Esophagus mucosa (tissue), 1 donor: ENCODE measurements at places on chromosomes 11 and 22.

- ATAC-seq: no peak
These were observed 96.0 kb downstream of the TENM4 start for GRCh38 chr11:79344753-79345294.

GRCh38 chr22:32822179-32822877 lies 20.8 kb downstream of the TIMP3 start:
- no peak for ATAC-seq

DNA sequence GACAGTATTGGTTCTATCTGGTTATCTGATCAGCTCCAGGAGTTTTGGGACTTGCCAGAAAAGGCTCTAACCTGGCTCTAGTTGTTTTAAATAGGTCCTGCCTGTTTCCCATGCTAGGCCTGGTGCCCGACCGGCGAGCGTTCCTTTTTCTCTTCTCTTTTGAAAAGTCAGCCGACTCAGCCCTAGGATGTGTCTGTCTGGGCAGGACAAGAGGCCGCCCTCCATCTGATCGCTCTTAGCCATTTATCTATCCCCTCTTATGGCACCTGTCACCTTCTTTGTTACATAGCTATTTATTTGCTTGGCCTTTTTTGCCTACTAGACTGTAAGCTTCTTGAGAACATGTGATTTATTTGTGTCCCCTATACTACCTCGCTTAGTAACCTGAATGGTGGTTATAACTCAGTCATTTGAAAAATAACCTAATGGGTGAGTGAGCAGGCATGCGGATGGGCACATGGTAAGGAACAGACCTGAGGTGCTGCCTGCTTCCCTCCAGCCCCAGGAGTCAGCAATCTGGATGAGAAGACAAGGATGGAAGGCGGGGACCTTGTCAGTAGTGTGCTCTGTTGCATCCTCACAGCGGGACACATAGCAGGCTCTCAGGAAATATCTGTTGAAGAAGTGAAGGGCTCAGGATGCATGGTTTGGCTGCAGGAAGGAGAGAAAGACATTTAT lies 108.4 kb downstream of the ZBTB16 start:
- ATAC-seq: no peak

DNA sequence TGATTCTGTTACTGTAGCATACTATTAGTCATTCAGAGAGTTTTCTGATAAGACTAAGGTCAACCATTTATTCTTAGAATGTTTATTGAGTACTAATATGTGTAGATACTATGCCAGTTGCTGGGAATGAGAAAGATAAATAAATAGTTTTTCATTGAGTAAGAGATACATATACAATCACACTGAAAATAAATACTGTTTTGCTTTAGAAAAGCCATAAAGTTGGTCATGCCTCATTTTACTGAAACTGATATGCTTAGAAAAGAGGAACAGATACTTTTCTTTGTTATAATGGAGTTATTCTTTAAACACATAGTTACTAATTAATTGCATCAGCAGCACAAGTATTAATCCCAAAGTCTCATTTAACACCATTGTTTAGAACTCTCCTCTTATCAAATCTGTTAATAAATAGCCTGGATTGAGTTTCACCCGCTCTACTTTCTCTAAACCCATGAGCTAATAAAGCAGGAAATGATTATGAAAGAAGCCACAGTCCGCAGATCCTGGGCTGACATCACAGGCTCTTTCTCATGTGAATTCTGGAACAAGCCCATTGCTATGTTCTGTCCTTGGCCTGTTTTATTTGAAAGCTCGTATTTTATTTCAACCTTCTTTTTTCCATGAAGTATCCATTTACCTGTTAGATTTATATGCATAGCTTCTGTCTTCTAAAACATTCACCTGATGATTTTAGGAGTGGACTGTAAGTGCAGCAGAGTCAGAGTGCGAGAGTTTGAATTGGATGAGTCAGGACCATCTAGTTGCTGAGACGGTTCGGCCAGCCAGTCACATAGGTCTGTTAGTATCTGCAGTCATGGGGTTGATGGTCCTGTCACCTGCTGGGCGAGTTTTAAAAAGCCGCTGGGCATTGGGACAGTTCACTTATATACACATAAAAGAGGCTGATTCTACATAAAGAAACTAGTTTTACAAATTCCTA lies 35.5 kb downstream of the PIWIL4 start:
- ATAC-seq: no peak

DNA sequence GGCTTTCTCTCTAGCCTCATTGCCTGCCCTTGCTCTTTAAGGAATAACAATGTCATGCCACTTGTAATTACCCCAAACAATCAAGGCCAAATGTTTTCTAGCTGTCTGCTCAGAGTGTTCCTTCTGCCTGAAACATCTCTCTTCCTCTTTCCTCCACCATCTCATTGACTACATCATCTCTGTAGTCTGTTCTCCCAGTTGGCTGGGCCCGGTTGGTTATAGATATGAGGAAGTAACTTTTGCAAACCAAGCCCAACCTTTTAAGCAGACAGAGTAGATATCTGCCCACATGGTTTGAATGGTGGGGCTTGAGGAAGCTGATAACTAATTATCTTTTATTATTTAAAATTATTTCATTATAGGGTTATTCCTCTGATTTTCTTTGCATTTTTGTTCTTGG lies 104.5 kb downstream of the NTM start:
- no peak for ATAC-seq

DNA sequence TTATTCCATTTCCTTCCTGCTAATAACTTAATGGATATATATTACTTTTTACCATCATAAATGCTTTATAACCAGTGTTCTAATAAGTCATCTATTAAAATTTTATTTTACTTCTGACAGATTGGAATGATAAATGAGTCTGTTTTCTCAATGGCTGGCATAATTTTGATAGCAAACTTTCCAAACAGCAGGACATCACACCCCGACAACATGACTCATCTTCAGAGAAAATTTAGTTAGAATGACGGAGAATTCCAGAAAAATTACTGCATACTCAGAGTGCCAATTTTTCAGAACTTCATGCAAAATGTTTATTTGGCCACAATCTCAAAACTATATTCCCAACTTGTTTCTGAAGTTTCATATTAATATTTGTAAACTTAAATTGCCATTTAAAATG lies 174.4 kb downstream of the SWAP70 start:
- no peak for ATAC-seq

DNA sequence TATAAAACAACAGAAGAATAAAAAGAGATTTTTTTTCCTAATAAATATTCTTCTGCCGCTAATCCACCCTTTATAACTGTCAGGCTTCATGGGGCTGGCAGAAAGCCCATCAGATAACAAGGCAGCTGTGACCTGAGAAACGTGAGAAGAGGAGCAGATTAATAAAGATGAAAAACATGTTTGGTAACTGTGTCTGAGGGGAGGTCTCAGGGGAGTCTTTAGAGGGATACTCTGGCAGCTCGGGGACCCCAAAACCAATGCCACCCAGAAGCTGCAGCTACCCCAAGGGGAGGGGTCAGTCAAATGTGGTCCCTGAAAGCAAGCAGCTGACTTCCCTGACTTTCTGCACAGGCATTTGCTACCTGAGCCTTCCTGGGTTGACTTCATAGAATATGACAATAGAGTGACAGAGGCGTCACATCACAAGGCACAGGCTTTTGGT lies 48.4 kb upstream of the POU2AF1 start:
- ATAC-seq: no peak

GRCh38 chr11:74325649-74326645 lies 14.5 kb upstream of the P4HA3 start:
- peak; percentile 16 for ATAC-seq

DNA sequence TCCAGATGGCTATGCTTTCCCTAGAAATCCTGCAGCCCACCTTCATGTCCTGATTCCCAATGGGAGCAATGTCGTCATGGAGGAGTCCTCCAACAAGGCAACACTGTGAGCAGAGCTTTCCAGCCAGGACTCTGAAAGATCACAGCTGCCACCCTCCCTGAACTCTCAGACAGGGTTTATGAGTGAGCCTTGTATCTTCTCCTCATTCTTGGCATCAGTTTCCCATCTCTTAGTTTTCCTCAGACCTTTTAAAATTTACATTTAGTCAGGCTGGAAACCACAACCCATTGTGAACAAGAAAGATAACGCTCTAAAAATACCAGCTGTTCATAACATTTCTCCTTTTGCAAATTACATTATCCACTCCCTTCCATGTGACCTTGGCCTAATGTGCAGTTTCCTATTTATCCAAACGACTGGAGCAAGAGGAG lies 15.6 kb upstream of the LYVE1 start:
- ATAC-seq: no peak

DNA sequence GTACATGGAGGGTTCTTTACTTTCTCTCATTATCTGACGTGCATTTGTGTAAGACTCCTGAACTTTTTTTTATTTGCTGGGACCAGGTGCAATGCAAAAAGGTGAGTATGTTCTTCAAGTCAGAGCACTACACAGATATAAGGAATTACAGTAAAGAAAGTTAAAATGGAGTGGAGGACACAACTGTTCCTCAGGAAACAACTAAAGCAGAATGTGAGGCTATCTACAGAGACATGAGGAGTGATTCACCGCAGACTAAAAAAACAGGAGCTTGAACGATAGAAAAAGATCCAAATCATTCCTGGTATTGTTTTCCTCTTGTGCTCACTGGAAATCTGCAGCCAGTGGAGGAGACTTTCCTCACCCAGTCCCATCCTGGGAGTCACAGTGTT lies 106.2 kb downstream of the ABTB2 start:
- no peak for ATAC-seq

DNA sequence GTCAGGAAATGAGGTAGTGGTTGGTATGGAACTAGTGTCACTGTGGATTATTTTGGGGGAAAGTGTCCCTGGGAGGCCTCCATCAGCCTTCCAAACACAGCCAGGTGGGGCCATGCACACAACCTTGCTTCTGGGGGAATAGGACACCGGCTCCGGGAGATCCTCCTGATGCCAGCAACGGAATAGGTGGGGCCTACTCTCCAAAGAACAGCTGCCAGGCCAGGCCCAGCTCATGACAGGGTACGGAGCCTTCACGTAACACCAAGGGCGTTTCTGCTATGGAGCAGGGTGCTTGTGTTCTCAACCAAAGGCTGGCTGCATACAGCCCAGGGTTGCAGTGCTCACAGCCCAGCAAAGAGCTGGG lies 30.6 kb upstream of the LINC01488 start:
- ATAC-seq: no peak

DNA sequence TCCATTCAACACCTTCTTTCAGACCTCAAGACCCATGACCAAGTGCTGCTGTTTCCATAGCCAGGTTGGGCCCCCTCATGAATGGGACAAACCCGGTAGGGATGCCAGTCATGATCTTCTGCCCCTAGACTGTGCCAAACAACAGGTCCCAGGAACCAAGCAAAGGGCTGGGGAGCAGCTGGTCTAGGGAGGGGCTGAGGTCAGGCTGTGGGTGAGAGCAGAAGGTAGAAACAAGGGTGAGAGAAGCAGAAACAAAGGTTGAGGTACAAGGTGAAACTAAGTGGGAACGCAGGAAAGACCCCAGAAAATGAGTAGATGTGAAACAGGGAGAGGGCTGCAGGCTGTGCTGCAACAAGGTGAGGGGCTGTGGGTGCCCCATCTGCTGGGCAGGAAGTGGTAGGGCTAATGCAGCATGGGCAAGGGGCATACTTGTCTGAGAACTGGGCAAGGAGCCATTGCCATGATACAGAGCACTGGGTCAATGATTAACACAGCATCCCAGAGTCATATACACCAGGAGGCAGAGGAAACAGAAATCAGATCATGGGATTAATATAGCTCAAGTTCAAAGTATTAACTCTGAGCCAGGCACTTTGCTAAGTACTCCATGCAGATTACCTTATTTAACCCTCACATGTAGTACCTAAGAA lies 45.9 kb downstream of the SLC1A2 start:
- ATAC-seq: no peak

- ATAC-seq: no peak
These were observed 75.3 kb downstream of the PDE2A start for GRCh38 chr11:72598906-72599305.

DNA sequence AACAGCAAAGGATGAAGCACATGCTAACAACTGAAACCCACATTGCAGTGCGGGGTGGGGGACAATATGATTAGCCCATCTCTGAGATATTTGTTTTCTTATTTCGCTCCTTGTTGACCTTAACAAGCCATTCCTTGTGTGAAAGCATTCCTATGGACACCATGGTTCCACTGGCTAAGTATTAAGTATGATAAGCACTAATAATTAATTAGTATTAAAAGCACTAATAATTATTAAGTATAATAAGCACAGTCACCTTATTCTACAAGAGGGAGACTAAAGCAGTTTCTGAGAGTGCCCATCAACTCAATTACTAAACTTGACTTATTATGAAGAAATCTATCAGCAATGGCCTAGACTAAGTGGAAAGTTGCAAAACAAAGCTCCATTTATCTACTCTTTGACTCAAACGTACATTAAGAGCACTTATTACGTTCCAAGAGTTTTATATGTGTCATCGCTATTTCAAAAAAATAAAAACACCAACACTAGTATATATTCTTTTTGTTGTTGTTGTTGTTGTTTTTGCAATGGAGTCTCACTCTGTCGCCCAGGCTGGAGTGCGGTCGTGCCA lies 65.3 kb downstream of the RBFOX2 start:
- no peak for ATAC-seq

- peak; percentile 62 for ATAC-seq
These were observed at the start of gene GPR137 for GRCh38 chr11:64284962-64285884. Gene GPR137, plus strand, starts transcription at chr11:64285848. Its CDS starts 677 bp downstream, at chr11:64286525.

GRCh38 chr11:104127828-104128227 lies 36.1 kb downstream of the PDGFD start:
- ATAC-seq: no peak

DNA sequence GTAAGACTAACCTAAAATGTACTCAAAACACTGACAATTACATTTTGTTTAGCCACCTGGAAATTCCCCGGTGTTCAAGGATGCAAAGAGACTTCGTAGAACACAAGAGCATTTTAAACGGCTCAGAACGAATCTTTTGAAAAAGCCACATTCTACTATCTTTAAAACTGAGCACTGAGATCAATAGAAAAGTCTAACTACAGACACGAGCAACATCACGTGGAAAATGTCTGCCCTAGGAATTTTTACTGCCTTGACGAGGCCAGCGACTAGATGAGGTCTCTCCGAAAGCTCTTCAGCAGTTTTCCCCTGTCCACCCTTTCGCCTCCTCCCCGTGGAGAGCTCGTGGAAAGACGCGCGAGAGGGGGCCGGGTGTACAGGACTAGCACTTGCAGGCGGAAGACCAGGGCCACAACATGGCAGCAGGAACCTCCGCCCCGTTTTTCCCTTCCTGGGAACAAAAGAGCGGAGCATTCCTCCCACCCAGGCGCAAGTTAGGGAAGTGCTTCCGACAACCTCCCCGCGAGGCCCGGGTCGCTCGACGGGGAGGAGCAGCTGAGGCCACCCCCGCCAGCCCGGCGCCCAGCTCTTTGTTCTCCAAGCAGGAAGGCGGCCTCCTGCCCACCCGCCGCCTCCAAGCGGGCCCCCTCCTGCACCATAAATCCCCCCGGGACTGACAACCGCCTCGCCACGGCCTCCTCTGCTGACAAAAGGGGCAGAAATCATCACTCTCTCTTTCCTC lies 1.1 kb downstream of the EIF4G2 start:
- peak; percentile 32 for ATAC-seq

- ATAC-seq: no peak
These were observed 118.6 kb downstream of the GRIK4 start for GRCh38 chr11:120630122-120630521.

DNA sequence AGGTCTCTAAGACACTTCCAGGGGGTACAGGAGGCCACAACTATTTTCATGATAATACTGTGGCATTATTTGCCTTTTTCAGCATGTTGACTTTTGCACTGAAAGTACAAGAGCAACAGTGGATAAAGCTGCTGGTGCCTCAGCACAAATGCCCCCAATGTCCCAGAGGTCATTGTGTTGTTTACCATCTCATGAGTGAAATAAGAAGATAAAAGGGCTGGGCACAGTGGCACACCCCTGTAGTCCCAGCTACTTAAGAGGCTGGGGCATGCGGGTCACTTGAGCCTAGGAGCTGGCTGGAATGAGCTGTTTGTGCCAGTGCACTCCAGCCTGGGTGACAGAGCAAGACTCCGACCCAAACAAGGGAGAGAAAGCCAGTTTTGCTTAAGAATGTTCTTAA lies 72.6 kb upstream of the RAB1B start:
- no peak for ATAC-seq
